ENCODE measurements at places on chromosomes 4 and X. TPM values are rescaled to one million over a fixed set of nuclear protein-coding genes. Genes with fewer than 3 reads are reported as not detected.

GRCh38 chr4:68283095-68283494, 37.6 kb upstream of the TMPRSS11B start:
- H3K4me3 ChIP-seq, result no peak overlapping the region
- no peak for DNase-seq
- H3K27ac ChIP-seq, result no peak overlapping the region
- no peaks in the 10 kb centered on the region for H3K36me3 ChIP-seq

Gene SLC16A2
- total RNA-seq, result 24.7 TPM

Gene ARSH
- not detected for total RNA-seq

- no peak overlapping the region for H3K4me3 ChIP-seq
- H3K27ac ChIP-seq, result no peak overlapping the region
- no peaks in the 10 kb centered on the region for H3K4me1 ChIP-seq
- H3K27me3 ChIP-seq, result no peaks in the 10 kb centered on the region
- H3K36me3 ChIP-seq, result no peaks in the 10 kb centered on the region
- DNase-seq, result peak; percentile 2
Observed at GRCh38 chr4:82652062-82652461, 90.3 kb upstream of the TMEM150C start.

DNA sequence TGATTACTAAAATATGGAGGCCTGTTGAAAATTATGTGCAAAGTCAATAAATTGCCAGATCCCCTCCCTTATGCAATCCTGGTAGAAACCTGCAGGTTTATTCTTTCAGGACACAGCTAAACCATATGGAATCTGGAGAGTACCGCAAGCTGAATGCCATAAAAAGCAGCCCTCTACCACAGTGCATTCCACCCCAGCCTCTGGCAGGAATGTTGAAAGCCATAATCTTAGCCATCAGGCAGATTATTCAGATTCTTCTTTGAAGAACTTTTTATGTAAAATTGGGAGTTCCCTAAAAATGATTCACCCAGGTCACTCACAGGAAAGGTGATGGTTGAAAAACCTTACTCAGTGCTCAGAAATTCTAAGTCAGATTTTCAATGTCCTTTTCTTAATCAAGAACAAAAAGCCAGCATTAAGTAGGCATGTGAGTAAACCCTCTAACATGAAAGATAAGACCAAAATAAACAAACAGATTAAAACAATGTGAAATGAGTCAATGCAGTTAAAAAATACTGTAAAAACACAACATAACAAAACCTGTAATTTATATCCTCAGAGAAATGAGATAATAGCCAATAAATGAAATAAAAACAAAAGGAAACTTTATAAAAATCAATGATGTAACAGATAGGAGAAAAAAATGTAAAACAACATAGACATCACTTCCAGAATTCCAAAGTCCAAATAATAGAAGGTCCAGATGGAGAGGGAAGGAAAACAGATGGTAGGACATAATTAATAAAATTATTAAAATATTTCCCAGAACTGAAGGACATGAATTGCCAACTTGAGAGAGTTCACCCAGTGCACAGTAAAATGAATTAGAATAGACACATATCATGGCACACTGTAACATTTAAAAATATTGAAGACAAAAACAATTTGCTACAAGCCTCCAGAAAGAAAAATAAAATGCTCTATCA, 226.9 kb downstream of the FSTL5 start:
- DNase-seq, result no peak
- H3K27me3 ChIP-seq, result no peaks in the 10 kb centered on the region
- H3K4me3 ChIP-seq, result no peak overlapping the region
- H3K27ac ChIP-seq, result no peak overlapping the region
- H3K4me1 ChIP-seq, result no peaks in the 10 kb centered on the region
- H3K36me3 ChIP-seq, result no peaks in the 10 kb centered on the region

DNA sequence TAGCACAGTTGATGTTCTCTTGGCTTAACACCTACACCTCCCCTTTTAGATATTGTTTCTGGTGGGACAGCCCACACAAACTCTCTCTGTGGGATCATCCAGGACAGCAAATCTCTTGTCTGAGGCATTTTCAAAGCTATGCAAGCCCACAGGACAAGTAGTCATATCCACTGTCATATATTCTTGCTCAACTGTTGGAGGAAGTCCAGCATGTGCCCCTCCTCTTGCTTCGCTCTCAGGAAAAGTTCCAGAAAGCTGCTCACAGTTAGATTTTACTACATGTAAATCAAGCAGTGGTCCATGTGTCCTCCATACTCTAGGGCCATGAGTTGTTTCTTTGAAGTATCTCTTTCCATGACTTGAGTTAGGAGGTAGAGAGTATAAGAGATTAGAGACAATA, 260.7 kb downstream of the INPP4B start:
- no peak for DNase-seq
- H3K36me3 ChIP-seq, result no peaks in the 10 kb centered on the region
- H3K27me3 ChIP-seq, result no peaks in the 10 kb centered on the region
- no peak overlapping the region for H3K4me3 ChIP-seq

DNA sequence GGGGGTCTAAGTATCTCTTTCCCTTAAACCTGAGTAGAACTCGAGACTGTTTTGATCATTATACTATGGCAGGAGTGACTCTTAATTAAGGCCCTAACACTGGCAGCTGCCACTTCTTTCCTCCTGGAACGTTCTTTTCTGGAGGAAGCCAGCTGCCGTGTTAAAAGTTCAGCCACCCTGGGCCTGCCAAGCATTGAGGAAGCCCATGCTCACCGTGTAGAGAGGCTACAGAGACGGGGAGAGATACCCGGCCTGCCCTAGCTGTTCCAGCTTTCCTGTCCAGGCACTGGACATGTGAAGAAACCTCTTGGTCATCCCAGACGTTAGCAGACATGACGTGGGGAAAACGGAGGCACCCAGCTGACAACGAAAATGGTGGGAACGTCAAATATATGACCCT, 274.1 kb downstream of the ARHGAP10 start:
- H3K36me3 ChIP-seq, result no peaks in the 10 kb centered on the region
- no peak overlapping the region for H3K4me3 ChIP-seq
- H3K27ac ChIP-seq, result no peak overlapping the region
- H3K4me1 ChIP-seq, result peaks cover 6% of the 10 kb centered on the region

- no peak overlapping the region for H3K4me3 ChIP-seq
- no peak for DNase-seq
- H3K4me1 ChIP-seq, result no peaks in the 10 kb centered on the region
- no peak overlapping the region for H3K27ac ChIP-seq
Observed at GRCh38 chrX:120271218-120271617, 20.6 kb downstream of the ZBTB33 start.

Gene PPEF1
- total RNA-seq, result 1.2 TPM

DNA sequence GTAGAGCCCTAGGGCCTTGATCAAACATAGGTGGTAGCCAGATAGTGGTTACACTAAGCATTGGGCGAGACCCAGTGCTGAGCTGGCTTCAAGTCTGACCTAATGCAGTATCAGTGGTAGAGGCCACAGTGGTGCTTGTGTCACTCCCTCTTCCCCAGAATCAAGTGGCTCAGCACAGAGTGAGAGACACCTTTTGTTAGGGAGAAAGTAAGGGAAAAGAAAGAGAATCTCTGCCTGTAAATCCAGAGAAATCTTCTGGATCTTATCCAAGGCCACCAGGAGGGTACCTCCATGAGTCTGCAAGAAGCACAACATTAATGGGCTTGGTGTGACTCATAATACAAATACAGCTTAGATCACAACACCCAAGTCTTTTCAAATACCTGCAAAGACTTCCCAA, 117.7 kb upstream of the SLC6A14 start:
- DNase-seq, result no peak
- H3K27ac ChIP-seq, result no peak overlapping the region
- no peaks in the 10 kb centered on the region for H3K4me1 ChIP-seq
- H3K36me3 ChIP-seq, result no peaks in the 10 kb centered on the region
- H3K27me3 ChIP-seq, result no peaks in the 10 kb centered on the region

- H3K27me3 ChIP-seq, result no peaks in the 10 kb centered on the region
- no peak overlapping the region for H3K27ac ChIP-seq
- H3K36me3 ChIP-seq, result no peaks in the 10 kb centered on the region
- no peak for DNase-seq
Observed at GRCh38 chr4:98620087-98620784, 38.2 kb downstream of the TSPAN5 start.

- DNase-seq, result no peak
- no peak overlapping the region for H3K4me3 ChIP-seq
- no peak overlapping the region for H3K27ac ChIP-seq
- H3K36me3 ChIP-seq, result no peaks in the 10 kb centered on the region
- H3K4me1 ChIP-seq, result no peaks in the 10 kb centered on the region
Observed at GRCh38 chrX:15114743-15115566, 154.9 kb downstream of the ASB9 start.

DNA sequence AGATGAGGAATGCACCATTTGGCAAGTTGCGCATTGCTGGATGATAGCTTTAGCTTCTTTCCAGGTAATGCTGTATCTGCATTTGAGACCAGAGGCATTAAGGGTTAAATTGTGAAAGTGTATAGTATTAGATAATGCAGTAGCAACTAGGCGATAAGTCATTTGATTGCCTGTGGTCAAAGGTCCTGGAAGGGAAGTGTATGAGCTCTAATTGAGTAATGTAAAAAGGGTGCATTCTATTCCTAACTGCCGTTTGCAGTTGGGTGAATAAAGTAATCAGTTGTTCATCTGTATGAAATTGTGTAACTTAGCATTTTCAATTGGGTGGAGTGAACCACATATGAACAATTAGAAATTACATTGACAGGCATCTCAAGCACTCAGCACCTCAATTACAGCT, 54.5 kb upstream of the WDR1 start:
- DNase-seq, result no peak
- H3K4me1 ChIP-seq, result no peaks in the 10 kb centered on the region
- peaks cover 18% of the 10 kb centered on the region for H3K27me3 ChIP-seq
- H3K4me3 ChIP-seq, result no peak overlapping the region
- no peak overlapping the region for H3K27ac ChIP-seq

DNA sequence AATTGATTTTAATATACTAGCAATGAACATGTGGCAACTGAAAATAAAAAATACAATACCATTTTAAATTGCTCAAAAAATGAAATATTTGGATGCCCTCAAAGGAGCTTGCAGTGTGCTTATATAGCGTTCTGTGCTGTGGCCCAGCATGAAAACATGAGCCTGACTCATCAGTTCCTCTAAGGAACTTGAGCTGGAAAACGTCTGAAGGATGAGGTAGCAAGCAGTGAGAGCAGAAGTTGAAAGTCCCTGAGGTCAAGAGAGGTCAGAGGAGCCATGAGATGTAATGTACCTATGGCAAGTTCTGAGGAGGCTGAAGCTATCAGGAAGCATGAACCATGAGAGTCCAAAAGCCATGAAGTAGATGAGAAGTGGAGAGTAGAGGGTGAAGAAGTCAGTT, 59.7 kb downstream of the HMGB3 start:
- no peak overlapping the region for H3K4me3 ChIP-seq
- H3K27ac ChIP-seq, result no peak overlapping the region
- H3K4me1 ChIP-seq, result no peaks in the 10 kb centered on the region
- H3K27me3 ChIP-seq, result no peaks in the 10 kb centered on the region
- no peak for DNase-seq
- no peaks in the 10 kb centered on the region for H3K36me3 ChIP-seq

Gene CXCL5
- total RNA-seq, result not detected

DNA sequence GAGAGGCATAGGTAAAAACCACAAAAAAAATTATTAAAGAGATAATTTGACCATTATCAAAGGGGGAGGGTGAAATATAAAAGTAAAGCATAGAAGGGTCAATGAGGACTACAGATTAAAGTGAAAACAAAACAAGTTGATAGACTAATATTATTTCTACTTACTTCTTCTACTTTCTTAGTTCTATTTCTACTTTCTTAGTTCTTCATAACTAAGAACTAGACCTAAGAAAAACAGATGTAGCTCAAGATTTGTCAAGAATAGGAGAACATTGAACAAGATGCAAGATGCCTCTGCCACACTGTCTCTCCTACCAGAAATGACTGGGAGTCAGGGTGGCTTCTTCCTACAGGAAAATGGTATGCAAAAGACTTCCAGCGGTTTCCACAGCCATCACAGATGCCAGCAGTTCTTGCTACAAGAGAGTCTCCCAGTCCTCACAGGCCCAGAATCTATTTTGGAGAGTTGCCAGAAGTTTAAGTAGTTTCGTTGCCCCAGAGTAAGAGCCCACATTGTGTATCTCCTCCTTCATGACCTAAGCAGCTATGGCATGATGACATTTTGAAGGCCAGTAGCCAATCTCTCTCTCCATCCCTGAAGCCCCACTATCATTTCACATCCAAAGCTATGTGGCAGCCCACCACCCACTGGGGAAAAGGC, 42.9 kb upstream of the DDX60 start:
- H3K36me3 ChIP-seq, result no peaks in the 10 kb centered on the region
- H3K27ac ChIP-seq, result no peak overlapping the region
- H3K27me3 ChIP-seq, result no peaks in the 10 kb centered on the region
- H3K4me3 ChIP-seq, result no peak overlapping the region
- no peaks in the 10 kb centered on the region for H3K4me1 ChIP-seq

DNA sequence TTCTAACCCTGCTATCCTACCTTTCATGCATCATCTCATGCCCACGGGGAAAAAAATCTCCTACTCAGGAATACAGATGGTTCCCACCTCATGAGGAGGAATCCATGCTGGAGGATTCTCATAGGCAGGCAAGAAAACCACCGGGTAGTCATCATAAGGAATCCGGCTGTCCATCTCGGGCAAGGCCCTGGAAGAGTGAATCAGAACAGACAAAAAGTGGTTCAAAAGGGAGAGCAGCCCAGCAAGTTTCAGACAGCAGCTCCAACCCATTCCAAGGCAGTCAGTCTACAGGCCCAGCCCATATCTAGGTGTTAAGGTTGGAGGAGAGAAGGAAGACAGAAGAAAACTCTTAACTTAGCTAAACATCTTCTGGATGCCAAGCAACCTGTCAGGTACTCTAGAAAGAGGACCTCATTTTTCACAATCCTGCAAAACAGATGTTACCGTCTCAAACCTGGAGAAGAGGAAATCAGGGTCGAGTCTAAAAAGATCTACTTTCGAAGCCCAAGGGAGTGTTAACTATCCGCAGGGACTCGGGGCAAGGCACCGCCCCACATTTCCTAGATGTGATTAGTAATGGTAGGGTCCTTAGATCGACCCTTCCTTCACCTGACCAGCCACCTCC, 447 bp downstream of the PDZD11 start:
- no peaks in the 10 kb centered on the region for H3K36me3 ChIP-seq
- no peak for DNase-seq
- peak overlapping the region; percentile 59 for H3K4me3 ChIP-seq
- peak overlapping the region; percentile 76 for H3K27ac ChIP-seq
- peaks cover 2% of the 10 kb centered on the region for H3K4me1 ChIP-seq

DNA sequence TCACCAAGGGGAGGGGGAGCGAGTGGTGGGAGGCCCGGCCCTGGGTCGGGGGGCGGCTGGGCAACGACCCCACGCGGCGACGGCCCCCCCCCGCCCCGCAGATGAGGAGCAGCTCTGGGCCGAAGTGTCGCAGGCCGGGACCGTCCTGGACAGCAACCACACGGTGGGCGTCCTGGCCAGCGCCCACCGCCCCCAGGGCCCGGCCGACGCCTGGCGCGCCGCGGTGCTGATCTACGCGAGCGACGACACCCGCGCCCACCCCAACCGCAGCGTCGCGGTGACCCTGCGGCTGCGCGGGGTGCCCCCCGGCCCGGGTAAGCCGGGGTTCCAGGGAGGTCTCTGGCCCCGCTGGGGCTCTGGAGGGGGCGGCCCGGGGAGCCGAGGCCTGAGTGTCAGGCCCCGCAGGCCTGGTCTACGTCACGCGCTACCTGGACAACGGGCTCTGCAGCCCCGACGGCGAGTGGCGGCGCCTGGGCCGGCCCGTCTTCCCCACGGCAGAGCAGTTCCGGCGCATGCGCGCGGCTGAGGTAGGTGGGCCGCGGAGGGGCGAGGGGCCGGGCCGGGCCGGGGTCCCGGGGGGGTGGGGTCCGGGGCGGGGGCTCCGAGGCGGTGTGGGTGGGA, 8.7 kb upstream of the FGFRL1 start:
- peaks cover 9% of the 10 kb centered on the region for H3K4me1 ChIP-seq
- no peaks in the 10 kb centered on the region for H3K36me3 ChIP-seq
- peaks cover 91% of the 10 kb centered on the region for H3K27me3 ChIP-seq
- no peak for DNase-seq
- no peak overlapping the region for H3K4me3 ChIP-seq

Measured in A673 (cell line).